ENCODE measurements at places on chromosomes 5 and 9.

DNA sequence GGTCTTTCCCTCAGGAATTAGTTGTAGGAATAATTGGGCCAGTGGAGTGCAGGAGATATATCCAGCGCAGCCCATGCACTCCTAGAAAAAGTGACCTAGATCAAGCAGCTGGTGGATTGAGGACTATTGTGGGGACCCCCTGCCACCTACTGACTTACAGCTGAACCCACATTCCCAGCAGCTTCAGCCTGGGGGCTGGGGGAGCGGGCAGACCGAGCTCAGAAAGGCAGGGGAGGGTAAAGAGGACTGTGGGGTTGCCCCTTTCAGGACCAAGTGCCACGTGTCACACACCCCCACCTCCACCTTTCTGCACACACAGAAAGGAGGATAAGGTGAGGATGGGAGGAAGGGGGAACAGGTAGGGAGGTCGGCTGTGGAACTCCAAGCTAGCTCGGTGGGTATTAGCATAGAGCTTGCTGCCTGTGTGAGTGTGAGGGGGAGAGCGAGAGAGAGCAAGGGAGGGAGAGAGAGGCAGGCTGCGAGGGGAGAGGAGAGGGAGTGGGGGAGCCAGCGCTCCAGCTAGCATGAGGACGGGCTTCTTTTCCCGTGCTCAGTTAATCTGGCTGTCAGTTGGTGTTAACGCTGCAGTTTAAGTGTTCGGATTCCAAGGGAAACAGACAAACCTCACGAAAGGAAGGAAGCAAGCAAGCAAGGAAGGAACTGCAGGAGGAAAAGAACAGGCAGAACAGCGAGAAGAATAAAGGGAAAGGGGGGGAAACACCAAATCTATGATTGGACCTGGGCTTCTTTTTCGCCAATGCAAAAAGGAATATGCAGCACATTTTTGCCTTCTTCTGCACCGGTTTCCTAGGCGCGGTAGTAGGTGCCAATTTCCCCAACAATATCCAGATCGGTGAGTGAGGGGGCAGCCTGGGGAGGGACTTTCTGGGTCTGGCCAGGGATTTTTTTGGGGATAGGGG, at the start of gene GRIA1:
TSS of gene GRIA1 (plus strand) at position 553 of the 920 bp plus-strand sequence.
- DNase-seq = no peak

- no peak for DNase-seq
Observed at GRCh38 chr5:145792840-145793239, 42.3 kb downstream of the PRELID2 start.

DNA sequence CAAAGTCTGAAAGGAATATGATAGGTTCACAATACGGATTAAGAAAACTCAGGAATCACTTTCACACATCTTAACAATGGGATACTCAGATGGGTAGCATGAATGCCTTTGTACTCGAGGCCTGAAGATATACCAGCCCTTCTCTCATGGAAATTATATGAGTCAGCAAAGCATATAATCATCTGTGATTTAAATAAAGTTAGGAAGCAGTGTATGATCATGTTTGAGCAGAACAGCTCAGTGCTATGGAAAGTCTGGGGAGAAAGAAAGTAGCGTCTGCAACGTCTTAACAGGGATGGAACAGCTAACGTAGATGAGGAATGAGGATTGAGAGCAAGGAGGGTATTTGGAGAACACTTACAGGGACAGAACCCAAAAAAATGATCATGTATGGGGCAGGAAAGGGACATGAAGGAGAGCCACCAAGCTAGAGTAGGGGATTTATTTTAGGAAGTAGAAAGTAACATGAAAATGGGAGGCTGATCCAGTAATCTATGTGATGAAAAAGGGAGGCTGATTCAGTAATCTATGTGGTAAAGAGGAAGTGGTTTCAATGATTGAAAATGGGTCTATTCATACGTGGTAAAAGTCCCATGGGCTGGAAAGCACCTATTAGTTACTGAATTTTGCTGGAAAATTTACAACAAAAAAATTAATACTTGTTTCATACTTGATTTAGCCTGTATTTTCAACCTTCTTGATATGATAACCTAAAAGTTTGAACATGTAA, 85.9 kb downstream of the GNA14 start:
- DNase-seq = no peak

- no peak for DNase-seq
Observed at GRCh38 chr5:112234000-112234399, 185.1 kb downstream of the EPB41L4A start.

GRCh38 chr5:123119334-123119986, 30.4 kb downstream of the PRDM6 start:
- DNase-seq = no peak

DNA sequence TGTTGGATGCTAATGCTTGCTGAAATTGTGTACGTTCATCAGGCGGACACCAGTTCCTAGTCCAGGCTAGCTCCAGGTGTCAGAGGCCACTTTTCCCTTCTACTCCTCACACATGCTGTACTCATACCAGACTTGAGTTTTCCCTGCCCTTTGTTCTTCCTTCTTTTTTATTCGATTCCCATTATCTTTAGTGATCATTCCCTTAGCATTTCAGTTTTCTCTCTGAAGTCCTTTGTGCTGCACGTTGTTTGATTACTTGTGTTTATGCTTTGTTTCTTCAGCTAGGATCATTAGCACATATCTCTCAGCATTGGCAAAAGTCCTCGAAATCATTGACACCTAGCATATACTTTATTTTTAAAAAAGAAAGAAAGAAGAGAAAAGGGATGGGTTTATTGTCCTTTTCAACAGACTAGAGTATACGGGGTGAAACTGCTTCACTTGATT, 409 bp upstream of the COX7C start:
- no peak for DNase-seq

DNA sequence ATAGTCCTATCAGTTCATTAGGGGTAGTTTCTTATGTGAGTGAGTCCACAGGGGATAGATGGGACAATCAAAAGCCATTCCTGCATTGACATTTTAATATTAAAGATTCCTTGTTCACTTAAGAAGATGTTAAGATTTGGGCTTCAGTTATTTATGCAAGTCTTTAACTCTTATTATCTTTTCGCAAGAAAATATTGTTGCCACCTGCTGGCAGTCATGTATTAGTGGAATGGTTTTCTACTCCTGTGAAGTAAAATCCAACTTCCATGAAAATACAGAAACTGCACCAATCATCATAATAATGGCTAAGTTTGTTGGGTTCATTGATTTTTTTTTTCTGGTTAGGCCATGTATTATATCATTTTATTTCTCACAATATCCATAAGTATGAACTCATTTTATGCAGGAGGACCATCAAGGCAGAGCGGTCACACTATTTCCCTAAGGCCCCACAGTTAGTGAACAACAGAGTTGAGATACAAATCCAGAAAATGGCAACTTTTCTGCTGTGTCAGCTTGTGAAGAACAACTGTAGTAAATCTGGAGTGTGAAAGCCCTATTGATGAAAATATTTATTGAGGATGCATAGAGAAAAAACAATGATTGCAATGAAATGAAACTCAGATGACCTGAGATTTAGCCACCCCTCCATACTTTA, 88.5 kb upstream of the TXNDC8 start:
- DNase-seq = no peak

DNA sequence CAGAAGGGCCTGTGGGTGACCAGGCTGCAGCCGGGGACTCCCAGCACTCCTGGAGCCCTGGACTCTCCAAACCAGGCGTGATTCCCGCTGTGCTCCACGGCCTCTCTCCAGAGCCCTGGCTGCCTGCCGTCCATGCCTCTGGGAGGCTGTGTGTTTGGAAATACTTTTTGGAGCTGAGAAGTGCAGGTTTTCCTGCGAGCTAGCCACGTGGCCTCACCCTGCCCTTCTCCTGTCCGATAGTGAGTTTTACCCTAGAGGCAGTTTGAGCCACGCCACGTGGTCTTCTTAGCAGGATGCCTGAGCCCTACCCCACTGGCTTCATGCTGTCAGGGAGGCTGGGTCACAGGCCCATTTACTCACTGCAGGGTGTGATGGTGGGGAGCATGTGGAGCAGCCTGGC, 71.3 kb downstream of the COL5A1 start:
- DNase-seq = no peak

GRCh38 chr9:91273853-91274552, 87.7 kb downstream of the AUH start:
- DNase-seq = no peak

DNA sequence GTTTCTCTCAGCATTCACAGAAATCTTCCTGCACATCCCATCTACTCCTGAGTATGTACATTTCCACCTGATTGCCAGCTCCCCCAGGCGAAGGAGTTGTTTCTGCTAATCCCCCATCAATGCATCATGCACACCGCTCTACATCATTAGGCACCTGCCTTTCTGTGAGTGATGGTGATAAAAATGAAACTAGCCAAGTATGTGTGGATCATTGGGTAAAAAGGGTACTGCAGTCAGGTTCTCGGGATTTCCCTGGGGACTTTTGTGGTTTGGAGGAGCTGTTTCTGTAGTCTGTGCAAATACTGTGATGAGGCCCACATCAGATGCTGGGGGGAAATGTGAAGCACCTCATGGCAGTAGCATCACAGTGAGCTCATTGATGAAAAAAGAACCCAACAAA, 30.4 kb downstream of the CAMK4 start:
- DNase-seq = no peak

DNA sequence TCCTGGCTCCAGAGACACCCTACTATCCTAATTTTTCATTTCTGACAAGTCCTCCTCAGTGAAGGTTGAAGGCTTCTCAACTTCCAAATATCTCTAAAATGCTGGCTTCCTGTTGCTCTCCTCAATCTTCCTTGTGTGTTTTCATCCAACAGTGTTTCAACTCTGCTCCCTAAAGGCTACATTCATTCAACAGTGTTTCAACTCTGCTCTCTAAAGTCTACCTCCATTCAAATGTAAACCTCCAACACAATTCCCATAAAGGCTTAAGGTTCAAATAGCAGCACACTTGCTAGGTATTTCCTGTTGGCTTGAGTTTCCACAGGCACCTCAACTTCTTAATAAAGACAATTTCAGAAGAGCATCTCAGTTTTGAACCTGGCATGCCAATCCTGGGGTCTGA, 164.8 kb downstream of the HINT1 start:
- no peak for DNase-seq

DNA sequence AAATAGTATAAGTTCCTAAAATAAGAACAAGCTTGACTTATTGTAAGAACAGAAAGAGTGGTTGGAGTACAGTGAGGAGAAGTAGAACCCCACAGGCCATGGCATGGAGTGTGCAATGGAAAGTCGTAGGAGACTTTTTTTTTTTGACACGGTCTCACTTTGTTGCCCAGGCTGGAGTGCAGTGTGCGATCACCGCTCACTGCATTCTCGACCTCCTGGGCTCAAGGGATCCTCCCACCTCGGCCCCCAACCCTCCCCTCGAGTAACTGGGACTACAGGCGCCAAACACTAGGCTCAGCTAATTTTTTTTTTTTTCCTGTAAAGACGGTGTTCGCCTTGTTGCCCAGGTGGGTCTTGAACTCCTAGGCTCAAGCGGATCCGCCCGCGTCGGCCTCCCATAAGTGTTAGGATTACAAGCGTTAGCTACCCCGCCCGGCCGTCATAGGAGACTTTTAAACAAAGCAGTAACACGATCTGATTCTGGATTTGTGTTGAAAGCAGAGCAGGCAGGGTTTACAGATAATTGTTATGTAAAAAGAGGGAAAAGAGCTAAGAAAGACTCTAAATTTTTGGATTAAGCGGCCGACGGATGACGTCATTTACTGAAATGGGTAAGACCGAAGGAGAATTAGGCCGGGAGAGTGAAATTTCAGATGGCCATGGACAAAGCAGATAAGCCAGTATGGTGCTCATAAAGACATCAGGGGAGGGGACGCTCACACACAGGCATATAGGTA, 752 bp downstream of the TSTD2 start:
- DNase-seq = no peak

GRCh38 chr5:145829708-145830361, 5.3 kb downstream of the PRELID2 start:
- no peak for DNase-seq

GRCh38 chr9:127568618-127568970, 43.5 kb upstream of the STXBP1 start:
- no peak for DNase-seq

DNA sequence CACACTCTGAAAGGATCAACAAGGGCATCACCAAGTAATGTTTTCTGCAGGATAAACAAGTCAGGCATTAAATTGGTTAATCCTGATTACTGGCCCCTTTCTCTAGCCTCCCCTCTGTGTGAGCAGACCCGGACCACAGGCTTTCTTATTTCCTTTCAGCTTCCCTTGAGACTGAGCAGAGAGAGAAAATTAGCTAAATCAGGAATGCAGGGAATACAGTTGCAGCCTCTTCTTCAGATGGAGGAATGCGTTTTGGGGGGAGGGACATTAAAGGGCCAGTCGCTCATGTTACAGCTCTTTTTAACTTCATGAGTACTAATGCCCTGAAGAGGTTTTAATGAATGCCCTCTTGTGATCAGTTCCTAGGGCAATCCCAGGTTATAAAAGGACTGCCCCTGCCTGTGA, 19.8 kb downstream of the PCDHAC2 start:
- DNase-seq = no peak

- DNase-seq = no peak
Observed at GRCh38 chr9:104386425-104387069, 117.5 kb upstream of the OR13F1 start.

GRCh38 chr5:125203912-125204311, 457.5 kb upstream of the ZNF608 start:
- DNase-seq = no peak

- DNase-seq = no peak
Observed at GRCh38 chr5:59709346-59709821, 184.1 kb downstream of the PDE4D start.

DNA sequence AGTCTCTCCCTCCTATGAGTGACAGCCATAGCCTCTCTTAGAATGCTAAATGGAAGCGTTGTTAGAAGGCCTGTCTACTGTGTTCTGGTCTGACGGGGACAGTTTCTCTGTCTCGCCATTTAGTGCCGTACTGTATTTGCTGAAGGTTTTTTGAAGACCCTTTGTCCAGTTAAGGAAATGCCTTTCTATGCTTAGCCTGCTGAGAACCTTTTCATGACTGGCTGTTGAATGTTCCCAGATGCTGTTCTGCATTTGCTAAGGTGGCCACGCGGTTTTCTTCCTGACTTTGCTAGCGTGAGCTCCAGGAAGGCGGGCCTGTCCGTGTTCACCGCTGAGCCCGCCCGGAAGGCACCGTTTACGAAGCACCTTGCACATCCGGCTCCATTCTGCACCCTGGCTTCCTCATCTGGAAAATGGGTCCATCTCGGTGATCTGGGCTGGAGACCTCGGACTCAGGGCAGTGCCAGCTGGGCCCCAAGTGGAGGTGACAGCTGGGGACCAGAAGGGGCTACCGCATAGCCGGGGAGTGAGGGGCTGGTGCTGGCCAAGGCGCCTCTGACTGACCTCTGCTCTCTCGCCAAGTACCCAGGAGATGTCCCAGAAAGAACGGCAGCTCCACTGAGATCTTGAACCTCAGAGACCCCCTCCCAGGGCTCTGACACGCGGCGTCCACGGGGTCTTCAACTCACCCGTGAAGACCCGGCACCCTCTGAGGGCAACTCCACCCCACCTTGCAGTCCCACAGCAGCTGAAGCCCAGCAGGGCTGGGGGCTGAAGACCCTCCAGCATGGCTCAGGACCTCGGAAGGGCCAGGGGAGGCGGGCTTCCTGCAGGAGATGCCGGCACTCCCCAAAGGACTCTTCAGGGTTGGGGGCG, 52.5 kb upstream of the NKD2 start:
- DNase-seq = no peak

- no peak for DNase-seq
Observed at GRCh38 chr9:5518171-5518936, 8.0 kb downstream of the PDCD1LG2 start.
